ENCODE measurements at places on chromosomes 4 and X.

- DNase-seq = no peak
Measured at GRCh38 chrX:93695981-93696380, 22.0 kb downstream of the FAM133A start.

DNA sequence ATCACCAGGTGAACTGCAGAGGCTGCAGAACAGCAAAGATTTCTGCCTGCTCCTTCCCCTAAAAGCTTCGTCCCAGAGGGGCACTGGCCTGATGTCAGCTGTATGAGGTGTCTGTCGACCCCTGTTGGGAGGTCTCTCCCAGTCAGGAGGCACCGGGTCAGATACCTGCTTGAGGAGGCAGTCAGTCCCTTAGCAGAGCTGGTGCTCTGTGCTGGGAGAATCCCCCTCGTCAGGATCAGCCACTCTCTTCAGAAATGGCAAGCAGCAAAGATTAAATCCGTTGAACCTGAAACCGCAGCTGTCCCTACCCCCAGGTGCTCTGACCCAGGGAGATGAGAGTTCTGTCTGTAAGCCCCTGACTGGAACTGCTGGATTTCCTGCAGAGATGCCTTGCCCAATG, 1166.3 kb upstream of the ADGRL3 start:
- no peak for DNase-seq

GRCh38 chr4:184587221-184587620, 62.0 kb downstream of the CASP3 start:
- DNase-seq = no peak

GRCh38 chrX:8084006-8084405, 87.1 kb downstream of the VCX2 start:
- DNase-seq = no peak

- DNase-seq = no peak
Measured at GRCh38 chrX:57282568-57282967, 3.9 kb upstream of the FAAH2 start.

DNA sequence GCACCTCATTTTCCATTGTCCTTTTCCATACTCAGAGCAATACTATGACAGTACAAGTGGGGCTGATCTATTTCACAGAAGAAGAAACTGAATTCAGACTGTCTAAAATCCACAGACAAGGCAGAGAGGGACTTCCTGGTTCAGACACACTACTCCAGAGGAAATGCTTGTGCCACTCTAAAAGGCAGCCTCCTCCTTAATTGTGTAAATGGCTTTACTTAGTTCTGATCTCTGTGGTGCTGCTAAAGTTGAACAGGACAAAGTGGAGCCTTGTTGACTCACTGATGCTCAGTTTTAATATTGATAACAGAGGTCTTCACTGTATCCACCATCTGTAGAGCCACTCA, 122.4 kb downstream of the KIT start:
- no peak for DNase-seq

- no peak for DNase-seq
Measured at GRCh38 chr4:119667802-119668201, 39.2 kb upstream of the PDE5A start.

- DNase-seq = no peak
Measured at GRCh38 chr4:124713185-124713592, 657 bp upstream of the ANKRD50 start.

DNA sequence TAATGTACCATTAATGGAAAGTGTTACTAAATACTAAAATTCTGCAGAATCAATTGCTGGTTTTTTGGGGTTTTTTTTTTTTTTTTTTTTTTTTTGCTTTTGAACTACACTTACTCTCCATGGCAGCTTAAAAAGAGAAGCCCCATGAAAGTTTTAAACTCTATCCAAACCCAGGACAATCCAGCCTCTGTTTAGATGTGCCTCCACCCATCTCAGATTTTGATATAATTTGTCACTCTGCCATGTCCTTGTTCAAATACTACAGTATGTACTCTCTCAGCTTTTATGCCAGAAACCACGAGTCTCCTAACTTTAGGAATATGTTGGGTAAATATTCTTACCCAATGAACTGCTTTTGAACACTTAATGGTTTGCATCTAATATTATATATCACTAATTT, 84.2 kb downstream of the COL25A1 start:
- no peak for DNase-seq

DNA sequence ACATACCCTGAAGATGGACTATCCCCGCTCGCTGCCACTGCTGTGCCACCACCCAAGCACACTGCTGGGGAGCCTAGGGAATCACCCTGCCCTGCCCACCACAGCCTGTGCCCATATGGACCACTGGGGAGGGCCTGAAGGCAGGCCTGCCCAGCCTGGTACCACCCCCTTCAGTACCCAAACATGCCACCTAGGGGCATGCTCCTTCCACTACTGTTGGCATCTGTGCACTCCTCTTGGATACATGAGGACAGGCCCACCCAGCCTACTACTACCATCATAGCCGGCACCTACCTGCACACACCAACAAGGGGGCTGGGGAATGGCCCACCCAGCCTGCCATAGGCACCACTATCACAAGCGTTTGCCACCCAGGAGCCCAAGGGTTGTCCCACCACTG, 30.1 kb upstream of the PRDX4 start:
- no peak for DNase-seq

- no peak for DNase-seq
Measured at GRCh38 chr4:146329050-146329716, 114.8 kb downstream of the REELD1 start.

- no peak for DNase-seq
Measured at GRCh38 chr4:55610381-55610780, 18.3 kb upstream of the PDCL2 start.

- no peak for DNase-seq
Measured at GRCh38 chr4:128483041-128483440, 195.4 kb upstream of the PGRMC2 start.

GRCh38 chrX:84156821-84157220, 31.2 kb downstream of the RPS6KA6 start:
- DNase-seq = no peak

DNA sequence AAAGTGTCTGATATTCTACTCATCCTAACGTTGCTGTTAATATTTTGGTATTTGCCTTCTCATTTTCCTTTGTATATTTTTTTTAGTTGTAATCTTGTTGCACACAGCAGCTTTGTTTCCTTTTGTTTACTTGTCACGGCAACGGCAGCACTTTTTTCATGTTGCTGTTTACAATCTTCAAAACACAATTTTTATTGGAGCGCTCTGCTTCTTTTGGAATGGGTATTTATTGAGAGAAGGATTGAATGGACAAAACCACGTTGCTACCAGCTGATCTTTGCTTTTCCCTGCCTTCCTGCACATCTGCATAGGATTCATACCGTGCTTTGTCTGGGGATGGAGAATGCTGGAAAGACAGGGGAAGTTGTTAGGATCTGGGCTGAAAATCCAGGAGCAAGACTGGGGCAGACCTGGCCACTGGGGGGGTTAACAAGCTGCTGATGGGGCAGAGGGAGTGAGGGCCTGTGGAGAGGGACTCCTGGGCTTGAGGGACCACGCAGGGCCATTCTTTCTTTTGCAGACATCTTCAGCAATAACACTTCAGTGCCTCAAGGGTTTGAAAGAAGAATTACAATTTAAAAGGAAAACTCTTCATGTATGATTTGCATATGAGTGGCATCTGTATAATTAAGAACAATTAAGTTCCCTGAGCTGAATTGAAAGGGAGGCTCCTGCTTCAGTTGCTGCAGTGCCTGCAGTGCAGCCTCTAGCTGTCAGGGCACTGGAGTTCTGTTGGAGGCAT, 69.8 kb downstream of the TMEM131L start:
- DNase-seq = no peak

- DNase-seq = no peak
Measured at GRCh38 chr4:156983366-156983765, 11.8 kb upstream of the PDGFC start.

- DNase-seq = no peak
Measured at GRCh38 chr4:28432348-28433025, 1571.8 kb downstream of the STIM2 start.

- DNase-seq = no peak
Measured at GRCh38 chr4:174222266-174222872, 61.1 kb downstream of the FBXO8 start.

DNA sequence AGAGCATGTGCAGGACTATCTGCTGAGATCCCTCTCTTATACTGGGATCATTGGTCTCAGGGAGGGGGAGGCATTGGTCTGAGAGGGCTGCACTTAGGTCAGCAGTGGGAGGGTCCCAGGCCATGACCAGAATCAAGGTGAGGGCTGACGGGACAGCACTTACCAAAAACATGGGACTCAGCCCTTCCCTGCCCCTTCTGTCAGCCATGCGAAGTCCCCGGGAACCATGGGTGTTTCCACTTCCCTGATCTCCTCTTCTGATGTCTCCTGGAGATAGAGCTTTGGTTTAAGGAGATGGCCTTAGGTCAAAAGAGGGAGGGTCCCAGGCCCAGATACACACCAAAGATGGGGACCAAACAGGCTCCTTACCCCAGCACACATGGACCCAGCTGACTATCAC, 12.9 kb upstream of the HSFX1 start:
- DNase-seq = no peak

- DNase-seq = no peak
Measured at GRCh38 chrX:51803833-51804232, 60.6 kb downstream of the GSPT2 start.

DNA sequence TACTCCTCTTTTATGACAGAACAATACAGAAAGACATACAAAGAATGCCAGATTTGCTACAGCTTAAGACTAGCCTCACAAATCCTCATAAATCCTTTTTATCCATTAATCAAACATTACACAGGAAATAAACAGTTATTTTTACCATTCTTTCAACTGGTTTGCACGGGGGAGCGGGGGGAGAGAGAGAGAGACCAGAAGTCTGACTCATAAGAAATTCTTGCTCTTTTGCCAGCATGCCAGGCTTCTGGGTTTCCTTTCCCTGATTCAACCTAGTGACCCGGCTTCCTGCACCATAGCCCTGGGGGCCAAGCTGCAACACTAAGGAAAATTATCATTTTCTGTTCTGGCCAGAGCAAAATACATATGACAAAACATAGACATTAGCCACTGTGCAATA, 6.8 kb upstream of the RRAGB start:
- no peak for DNase-seq

- DNase-seq = no peak
Measured at GRCh38 chrX:79167462-79167861, 23.0 kb downstream of the GPR174 start.

GRCh38 chr4:166594326-166594946, 639.9 kb downstream of the SPOCK3 start:
- DNase-seq = no peak

DNA sequence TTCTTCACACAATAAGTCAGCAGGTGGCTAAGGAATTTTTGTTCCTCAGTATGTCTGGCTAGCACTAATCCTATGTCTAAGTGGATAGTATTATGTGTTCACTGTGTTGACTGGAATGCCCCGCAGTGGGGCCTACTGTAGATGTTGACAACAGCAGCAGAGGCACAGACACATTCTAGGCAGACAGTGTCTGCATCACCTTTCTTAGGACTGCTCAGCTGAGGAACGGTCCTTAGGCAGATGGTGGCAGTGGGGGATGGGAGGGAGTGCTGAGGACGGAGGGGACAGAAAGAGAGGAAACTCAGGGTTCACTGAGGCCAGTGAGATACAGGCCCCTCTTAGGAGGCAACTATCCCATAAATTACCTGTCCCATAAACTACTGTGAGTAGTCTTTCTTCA, 44.6 kb upstream of the LEF1 start:
- DNase-seq = no peak

GRCh38 chr4:80967346-80967745, 63.2 kb upstream of the BMP3 start:
- no peak for DNase-seq

- no peak for DNase-seq
Measured at GRCh38 chr4:139559687-139560086, 3.7 kb upstream of the SETD7 start.

- DNase-seq = no peak
Measured at GRCh38 chr4:125104616-125105015, 210.1 kb upstream of the FAT4 start.

- DNase-seq = no peak
Measured at GRCh38 chr4:118224243-118224829, 128.5 kb downstream of the PRSS12 start.

- no peak for DNase-seq
Measured at GRCh38 chr4:183011213-183011907, 87.7 kb upstream of the WWC2 start.

DNA sequence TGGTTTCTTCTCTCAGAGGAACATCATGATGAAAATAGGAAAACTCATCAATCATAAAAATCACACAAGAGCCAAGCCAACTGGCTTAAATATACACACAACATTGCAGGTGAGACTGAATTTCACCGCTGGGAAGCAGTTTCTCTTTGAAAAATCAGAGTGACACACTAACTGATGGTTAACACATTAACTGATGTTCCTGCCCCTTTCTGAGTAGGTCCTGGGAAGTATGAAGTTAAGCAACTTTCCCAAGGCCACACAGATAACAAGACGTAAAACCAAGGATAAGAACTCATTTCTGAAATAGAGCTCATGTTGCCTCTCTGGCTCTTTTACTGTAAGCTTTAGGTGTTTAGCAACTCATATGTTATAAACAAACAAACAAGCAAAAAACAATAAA, 813.7 kb upstream of the HS3ST1 start:
- DNase-seq = no peak

DNA sequence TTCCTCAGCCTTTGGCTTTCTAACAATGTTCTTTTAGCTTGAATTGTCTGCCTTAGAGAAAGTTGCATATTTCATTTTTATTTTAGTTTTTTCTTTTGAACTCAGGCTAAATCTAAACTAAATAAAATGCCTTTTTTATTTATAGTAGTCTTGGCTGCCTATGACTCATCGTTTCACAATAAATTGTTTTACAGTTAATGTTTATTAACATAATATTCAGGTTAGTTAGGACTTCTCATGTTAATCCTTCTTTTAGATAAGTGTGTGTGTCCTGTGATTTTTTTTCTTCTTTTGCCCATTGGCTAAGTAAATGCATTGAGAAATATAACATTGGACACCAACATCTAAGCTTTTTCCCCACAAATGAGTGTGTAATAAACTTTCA, 1.6 kb downstream of the RP2 start:
- DNase-seq = no peak

- no peak for DNase-seq
Measured at GRCh38 chr4:149005191-149005590, 563.0 kb upstream of the NR3C2 start.

- no peak for DNase-seq
Measured at GRCh38 chrX:9627922-9628321, 137.7 kb downstream of the GPR143 start.

DNA sequence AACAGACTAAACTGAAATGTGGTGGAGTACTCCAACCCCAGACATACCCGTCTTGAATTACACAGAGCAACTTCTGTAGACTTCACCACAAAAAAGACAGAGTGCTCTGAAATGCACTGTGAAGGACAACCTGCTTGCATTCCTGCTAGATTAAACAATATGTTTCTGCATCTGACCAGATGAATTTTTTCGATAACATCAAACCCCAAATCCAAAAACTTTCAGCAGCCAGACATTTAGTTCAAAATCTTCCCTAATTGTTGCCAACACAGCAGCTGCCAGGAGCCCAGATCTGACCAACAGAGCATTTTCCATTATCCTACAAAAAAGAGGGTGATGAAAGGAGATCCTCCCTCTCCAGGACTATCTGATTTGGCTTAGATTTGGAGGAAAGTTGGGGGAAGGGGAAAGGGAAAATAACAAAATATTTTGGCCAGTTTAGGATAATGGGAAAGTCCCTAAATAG, 356.5 kb downstream of the PDGFC start:
- DNase-seq = no peak

GRCh38 chrX:107450823-107451509, 1.5 kb downstream of the FRMPD3 start:
- no peak for DNase-seq

GRCh38 chr4:171340258-171340657, 472.9 kb upstream of the GALNTL6 start:
- DNase-seq = no peak

GRCh38 chrX:37776283-37776986, 3.4 kb upstream of the CYBB start:
- no peak for DNase-seq

Measured in stimulated activated CD4-positive, alpha-beta T cell treated with anti-CD3 and anti-CD28 coated beads, Interleukin-12 subunit alpha, Interleukin-12 subunit beta, amount 100 ng/mL, for 48 hours (primary cell).